ENCODE measurements at places on chromosomes 13 and 19.

DNA sequence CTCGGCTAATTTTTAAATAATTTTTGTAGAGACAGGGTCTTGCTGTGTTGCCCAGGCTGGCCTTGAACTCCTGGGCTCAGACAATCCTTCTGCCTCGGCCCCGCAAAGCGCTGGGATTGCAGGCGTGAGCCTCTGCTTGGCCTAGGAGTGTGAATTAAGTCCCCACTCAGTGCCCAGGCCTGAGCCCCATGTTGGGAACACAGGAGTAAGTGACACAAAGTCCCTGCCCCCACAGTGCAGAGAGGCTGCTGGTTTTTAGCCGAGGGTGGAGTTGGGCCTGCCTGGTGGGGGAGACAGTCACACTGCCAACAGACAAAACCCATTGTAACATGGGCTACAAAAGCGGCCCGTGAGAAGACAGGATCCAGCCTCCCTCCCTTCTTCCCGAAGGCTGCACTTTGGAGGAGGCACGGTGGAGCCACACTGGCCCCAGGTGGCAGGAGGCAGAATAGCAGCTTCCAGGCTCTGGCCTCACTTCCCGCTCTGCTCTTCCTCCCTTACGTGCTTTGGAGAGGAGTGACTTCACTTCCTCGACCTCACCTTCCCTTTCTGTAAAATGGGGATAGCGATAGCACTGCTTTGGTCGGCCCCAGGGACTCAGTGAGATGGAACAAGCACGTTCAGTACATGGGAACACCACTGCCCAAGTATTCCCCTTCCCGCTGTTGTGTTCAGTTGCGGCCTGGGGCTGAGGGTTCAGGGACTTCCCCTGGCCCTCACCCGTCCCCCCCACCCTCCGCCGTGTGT is 15.2 kb upstream of the EHD2 start:
- peak; percentile 53 for DNase-seq

- no peak for DNase-seq
Measured at GRCh38 chr13:26433776-26434175, 123.7 kb upstream of the WASF3 start.

GRCh38 chr19:5183616-5184015 is 157.0 kb downstream of the PTPRS start:
- DNase-seq = no peak

DNA sequence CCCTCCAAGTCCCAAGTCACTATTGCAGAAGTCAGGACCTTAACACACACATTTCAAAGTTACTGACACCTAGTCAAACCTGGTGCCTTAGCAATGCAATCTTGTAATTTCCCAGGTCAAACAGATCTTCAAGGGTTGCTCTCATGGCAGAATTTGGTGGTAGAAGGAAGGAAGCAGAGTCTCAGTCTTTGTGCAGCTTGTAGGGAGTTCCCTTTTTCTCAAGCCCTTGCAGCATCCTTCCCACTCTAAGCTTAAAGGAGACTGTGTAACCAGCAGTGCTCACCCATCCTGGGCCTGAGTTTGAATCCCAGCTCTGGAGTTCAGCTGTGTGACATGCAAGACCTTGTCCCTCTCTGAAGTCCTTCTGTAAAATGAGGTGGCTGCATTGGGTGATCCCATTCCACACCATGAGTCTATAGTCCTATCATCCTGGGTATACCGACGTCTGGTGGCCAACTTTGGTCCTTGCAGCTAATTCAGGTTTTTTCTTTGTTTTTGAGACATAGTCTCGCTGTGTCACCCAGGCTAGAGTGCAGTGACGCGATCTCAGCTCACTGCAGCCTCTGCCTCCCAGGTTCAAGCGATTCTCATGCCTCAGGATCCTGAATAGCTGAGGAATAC is 9.8 kb downstream of the SIGLEC10 start:
- peak; percentile 32 for DNase-seq

DNA sequence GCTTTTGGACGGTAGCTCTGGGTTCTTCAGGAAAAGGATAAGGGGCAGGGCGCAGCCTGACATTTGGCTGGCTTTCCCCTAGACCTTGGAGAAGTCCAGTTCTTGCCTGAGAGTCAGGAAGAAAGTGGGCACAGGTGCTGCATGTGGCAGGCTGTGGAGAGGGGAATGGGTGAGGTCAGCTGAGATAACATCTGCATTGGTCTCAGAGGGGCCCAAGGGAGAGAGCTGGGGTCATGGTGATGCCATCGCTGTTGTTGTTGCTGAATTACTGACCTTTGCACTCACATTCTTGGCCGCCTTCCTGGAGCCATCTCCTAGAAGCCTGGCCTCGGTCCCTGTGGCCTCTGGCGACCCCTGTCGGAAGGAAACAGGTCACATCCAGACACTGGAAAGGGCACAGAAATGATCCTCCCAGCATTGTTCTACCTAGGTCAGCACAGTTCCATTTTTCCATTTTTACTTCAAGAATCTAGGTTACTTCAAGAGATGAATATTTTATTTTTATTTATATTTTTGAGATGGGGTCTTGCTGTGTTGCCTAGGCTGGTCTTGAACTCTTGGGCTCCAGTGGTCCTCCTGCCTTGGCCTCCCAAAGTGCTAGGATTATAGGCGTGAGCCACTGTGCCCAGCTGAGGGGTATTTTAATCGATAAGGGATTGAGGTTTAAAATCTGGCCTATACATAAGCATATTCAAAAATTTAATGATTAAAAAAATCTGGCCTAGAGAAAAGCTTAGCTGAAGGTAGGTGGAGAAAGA is 6.5 kb upstream of the LIPE start:
- peak; percentile 74 for DNase-seq

GRCh38 chr19:43595605-43595998 is 332 bp downstream of the IRGQ start:
- DNase-seq = no peak

- DNase-seq = no peak
Measured at GRCh38 chr13:78712831-78713230, 53.9 kb upstream of the OBI1 start.

GRCh38 chr13:36101157-36101556 is 30.0 kb downstream of the DCLK1 start:
- no peak for DNase-seq

- no peak for DNase-seq
Measured at GRCh38 chr19:18441804-18442788, 4.2 kb upstream of the ISYNA1 start.

DNA sequence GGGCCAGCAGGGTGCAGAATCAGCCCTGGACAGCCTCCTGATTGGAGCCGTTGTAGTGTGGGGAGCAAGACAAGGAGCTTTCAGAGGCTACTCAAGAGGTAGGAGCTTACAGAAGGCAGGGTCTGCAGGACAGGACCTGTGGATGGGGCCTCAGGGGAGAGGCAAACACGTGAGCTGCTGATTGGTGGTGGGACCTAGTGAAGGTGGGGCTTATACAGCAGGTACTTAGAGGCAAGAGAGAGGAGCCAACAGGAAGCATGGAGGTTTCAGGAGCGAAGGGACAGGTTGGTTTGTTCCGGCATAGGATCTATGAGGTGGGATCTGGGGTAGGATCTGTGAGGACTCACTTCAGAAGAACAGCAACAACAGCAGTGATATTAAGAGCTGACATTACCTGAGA is 32.4 kb downstream of the ZSWIM4 start:
- no peak for DNase-seq

DNA sequence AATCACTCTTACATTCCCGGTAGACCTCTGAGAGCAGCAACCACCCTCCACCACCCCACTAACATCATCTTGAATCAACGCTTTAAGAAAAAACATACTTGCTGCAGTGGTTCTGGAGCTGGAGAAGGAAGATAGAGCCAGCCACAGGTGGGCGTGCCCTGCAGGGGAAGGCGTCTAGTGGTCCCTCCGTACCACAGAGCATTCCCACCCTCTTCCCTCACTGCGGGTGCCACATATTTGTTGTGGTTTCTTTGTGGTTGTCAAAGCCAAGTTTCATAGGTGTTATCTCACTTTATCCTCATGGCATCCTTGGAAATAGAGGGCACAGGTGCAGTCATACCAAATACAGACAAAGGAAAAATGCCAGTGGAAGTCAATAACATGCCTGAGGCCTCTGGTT is 22.2 kb downstream of the COL4A2 start:
- no peak for DNase-seq

- no peak for DNase-seq
Measured at GRCh38 chr19:45564131-45564780, 20.3 kb downstream of the OPA3 start.

DNA sequence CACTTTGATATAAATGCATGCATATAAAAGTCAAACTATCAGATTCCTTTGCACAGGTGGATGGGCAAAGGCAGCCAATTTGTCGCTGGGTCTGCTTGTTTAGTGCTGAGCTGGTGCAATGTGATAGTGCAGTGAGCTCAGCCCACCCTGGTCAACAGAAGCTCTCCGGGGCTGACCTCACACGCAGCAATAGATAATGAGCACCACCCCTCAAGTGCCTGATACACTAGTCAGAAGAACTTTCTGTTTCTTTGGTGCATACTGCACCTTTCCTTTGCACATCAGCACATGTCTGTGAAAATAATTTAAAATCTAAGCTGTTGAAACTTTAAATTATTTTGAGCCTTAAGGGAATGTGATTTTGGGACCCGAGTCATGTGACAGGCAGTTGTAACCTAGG is 20.2 kb downstream of the ATP8A2 start:
- no peak for DNase-seq

DNA sequence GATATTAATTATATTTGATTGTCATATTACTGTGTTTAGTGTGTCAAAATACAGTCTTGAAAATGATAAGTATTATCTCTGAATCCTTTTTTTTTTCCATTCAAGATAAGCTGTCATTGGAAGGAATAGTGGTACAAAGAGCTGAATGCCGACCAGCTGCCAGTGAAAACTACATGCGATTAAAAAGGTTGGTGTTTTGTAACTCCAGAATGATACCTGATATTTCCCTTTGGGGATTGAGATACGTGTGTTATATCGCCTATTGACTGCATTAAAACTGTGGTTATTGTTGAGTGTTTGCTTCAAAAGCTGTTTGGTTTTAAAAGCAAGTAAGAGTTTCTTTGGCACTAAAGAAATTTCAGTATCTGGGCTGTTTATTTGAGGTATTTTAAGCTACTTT is 6.5 kb upstream of the KCTD4 start:
- no peak for DNase-seq

GRCh38 chr13:50340146-50340545 is 324.9 kb downstream of the KCNRG start:
- DNase-seq = no peak

- peak; percentile 41 for DNase-seq
Measured at GRCh38 chr19:42201489-42202289, 15.8 kb downstream of the DEDD2 start.

GRCh38 chr13:114021464-114022308 is 47.8 kb upstream of the C13orf46 start:
- DNase-seq = no peak

DNA sequence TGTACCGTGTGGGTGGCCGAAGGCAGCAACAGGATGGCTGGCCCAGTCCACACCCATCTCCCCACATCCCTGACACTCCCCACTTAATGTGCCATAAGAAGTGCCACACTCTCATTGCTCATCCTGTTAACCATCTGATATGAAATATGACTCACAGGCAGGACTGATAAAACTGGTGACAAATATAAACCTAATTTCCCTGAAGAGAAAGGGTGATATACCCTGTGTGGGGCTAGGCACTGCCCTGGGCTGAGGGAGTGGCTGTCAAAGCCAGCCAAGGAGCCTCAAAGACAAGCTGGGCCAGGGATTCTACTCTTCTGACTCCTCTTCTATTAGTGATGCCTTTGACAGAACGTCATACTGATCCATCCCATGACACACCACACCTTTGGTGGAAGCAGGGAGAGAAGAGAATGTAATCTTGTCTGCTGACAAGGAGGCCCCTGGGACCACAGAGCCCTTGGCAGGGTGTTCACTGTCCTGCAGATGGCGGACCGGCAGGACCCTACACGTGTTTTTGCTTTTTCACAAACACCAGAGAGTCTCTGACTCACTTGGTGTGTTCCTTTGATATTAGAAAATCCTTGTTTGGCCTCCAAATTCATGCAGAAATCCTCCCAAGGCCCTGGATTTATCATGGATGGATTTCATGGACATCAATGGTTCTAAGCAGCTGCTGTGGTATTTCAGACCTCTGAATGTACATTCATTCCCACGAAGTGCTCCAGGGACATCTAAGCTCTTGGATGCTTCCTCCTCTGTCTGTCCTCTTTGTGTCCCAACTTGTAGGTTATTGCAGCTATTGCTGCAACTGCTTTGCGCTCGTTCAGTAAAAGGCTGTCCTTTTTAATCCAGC is 98.0 kb upstream of the WASF3 start:
- no peak for DNase-seq

DNA sequence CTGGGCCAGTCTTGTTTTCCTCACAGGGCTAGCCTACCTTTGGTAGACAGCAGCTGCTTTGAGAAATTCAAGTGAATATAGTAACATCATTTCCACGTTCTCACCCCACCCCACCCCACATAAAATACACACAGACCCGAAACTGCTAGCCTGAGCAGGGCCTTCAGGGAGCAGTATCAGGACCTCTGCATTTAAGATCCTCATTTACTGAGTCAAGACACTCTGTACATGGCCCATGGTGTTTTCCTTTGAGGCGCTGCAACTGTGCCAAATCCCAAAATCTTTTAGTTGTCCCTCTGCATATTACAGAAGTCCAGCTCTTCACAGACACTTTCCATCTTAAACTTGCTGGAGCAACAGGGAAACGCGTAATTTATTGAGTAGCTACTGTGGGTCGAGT is 43.0 kb downstream of the ESD start:
- DNase-seq = no peak

DNA sequence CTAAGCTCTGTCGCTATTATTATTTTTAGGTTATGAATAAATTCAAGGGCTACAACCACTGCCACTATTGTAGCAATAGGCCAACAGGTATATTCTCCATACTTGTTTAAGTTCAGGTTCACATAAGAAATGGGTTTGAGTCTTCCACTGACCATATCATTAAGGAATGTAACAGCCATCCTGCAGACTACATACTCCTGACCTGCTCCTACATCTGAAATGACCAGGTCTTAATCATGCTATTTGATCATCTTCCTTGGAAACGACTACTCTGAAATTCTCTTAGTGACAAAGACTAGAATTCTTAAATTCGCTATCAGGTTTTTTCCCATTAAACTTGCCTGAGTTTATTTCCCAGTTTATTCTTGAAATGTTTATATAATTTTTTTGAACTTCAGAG is 66.8 kb downstream of the IPO5 start:
- DNase-seq = no peak

- DNase-seq = peak; percentile 46
Measured at GRCh38 chr19:4061178-4061682, 5.5 kb downstream of the ZBTB7A start.

- DNase-seq = no peak
Measured at GRCh38 chr19:12095111-12095790, 30.7 kb downstream of the ZNF844 start.

DNA sequence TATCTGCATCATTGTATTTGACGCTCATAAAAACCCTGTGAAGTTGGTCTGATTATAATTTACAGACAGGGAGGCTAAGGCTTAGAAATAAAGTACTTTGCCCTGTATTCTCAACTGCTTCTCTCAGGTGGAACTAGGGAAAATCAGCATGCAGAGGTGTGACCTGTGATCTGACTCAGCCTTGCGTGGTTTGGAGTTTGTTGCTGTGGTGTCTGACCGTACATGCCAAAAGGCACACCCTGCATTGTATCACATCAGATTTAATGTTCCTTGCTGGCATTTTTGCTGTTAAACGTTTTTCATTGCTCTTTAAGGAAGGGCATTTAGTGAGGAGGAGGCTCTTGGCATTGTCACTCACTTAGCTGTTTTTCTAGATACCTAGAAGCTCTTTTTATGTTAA is 58.8 kb upstream of the C1QTNF9B start:
- no peak for DNase-seq

- DNase-seq = no peak
Measured at GRCh38 chr13:46374710-46375109, 12.3 kb downstream of the RUBCNL start.
